B cell (primary cell): ENCODE measurements at places on chromosomes 2 and 18. TPM values are rescaled to one million over a fixed set of nuclear protein-coding genes. Genes with fewer than 3 reads are reported as not detected.

GRCh38 chr18:40577239-40577980 lies 1377.6 kb upstream of the PIK3C3 start:
- no peaks in the 10 kb centered on the region for H3K4me1 ChIP-seq
- no peak overlapping the region for H3K27ac ChIP-seq
- no peaks in the 10 kb centered on the region for H3K27me3 ChIP-seq
- DNase-seq: no peak
- H3K4me3 ChIP-seq: no peak overlapping the region

GRCh38 chr2:189763908-189764661 lies 1.5 kb upstream of the OSGEPL1 start:
- peaks cover 9% of the 10 kb centered on the region for H3K36me3 ChIP-seq
- no peak overlapping the region for H3K27ac ChIP-seq
- H3K4me3 ChIP-seq: no peak overlapping the region
- DNase-seq: no peak

- no peak for DNase-seq
- H3K27me3 ChIP-seq: no peaks in the 10 kb centered on the region
- H3K4me3 ChIP-seq: no peak overlapping the region
These were observed 39.6 kb upstream of the NEMP2 start for GRCh38 chr2:190574169-190574568.

Gene CACNB4
- total RNA-seq: 1.1 and 1.4 TPM in 2 replicates

Gene ANKRD30B
- total RNA-seq: not detected in 2 replicates

Gene SIGLEC15
- total RNA-seq: not detected in 2 replicates

Gene PROM2
- 0.85 and 1.3 TPM in 2 replicates for total RNA-seq

DNA sequence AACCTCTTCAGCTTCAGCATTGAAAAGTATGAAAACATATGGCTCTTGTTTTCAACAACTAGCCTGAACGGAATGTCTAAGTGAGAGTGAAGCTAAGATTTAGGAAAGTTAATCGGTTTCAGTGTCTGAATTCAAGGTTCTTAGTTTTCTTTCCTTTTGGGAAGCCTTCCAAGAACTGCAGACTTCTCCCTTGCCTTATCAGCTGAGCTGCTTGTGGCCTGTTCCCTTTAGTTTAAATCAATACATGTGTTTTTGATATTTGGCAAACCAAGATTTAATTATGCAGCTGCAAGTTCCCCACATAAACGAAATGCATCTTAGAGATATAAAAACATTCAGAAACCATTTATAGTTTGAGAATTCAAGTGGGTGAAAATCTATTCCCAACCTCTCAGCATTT lies 274.3 kb upstream of the NRP2 start:
- no peak overlapping the region for H3K27ac ChIP-seq
- H3K4me3 ChIP-seq: no peak overlapping the region
- no peaks in the 10 kb centered on the region for H3K4me1 ChIP-seq
- no peak for DNase-seq

Gene TBR1
- not detected in 2 replicates for total RNA-seq

Gene WDR35
- 9.4 and 11.8 TPM in 2 replicates for total RNA-seq

GRCh38 chr18:58687871-58688308 lies 16.6 kb downstream of the MALT1 start:
- H3K27me3 ChIP-seq: no peaks in the 10 kb centered on the region
- H3K4me3 ChIP-seq: peak overlapping the region; percentile 21
- peak; percentile 40 for DNase-seq
- peaks cover 5% of the 10 kb centered on the region for H3K36me3 ChIP-seq

DNA sequence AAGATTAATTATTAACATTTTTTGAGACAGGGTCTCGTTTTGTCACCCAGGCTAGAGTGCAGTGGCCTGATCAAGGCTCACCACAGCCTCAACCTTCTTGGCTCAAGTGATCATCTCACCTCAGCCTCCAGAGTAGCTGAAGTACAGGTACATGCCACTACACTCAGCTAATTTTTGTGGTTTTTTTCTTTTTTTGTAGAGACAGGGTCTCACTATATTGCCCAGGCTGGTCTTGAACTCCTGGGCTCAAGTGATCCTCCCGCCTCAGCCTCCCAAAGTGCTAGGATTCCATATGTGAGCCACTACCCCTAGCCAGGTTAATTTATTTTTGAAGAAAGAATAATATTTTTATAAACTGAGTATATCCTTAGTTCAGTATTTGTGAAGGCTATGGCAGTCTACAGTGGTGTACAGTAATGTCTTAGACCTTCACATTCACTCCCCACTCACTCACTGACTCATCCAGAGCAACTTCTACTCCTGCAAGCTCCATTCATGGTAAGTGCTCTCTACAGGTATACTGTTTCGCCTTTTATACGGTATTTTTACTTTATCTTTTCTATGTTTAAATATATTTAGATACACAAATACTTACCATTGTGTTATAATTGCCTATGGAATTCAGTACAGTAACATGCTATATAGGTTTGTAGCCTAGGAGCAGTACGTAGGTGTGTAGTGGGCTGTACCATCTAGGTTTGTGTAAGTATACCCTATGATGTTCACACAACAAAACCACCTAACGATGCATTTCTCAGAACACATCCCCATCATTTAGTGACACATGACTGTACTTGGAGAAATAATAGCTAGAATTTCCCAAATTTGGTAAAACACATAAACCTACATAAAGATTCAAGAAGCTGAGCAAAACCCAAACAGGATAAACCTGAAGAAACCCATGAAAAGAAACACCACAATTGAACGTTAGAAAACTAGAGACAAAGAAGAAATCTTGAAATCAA lies 38.6 kb downstream of the MGAT4A start:
- no peak overlapping the region for H3K27ac ChIP-seq
- H3K4me1 ChIP-seq: peaks cover 4% of the 10 kb centered on the region
- no peaks in the 10 kb centered on the region for H3K27me3 ChIP-seq

DNA sequence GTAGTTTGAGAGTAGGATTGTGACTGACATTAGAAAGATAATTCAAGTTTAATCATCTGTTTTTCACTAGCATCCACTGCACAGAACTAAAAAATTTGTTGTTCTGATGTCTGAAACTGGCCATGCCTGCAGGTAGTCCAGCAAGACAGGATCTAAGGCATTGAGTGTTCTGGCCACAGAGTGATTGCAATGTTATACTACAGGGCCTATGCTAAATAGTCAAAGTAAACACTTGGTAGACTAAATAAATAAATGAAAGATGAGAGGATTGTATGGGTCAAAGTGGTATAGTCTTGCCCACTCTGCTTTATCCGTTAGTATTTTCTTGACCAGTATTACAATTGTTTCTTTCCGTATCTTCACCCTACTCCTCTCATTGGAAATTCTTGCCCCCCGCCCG lies 27.6 kb upstream of the FANCL start:
- H3K4me3 ChIP-seq: no peak overlapping the region
- no peak overlapping the region for H3K27ac ChIP-seq
- no peak for DNase-seq
